ENCODE measurements at places on chromosomes 4 and X.

GRCh38 chr4:52368895-52369294, 290.2 kb downstream of the USP46 start:
- DNase-seq, result no peak

- no peak for DNase-seq
Measured at GRCh38 chr4:180550106-180550505, 1693.1 kb upstream of the TENM3 start.

DNA sequence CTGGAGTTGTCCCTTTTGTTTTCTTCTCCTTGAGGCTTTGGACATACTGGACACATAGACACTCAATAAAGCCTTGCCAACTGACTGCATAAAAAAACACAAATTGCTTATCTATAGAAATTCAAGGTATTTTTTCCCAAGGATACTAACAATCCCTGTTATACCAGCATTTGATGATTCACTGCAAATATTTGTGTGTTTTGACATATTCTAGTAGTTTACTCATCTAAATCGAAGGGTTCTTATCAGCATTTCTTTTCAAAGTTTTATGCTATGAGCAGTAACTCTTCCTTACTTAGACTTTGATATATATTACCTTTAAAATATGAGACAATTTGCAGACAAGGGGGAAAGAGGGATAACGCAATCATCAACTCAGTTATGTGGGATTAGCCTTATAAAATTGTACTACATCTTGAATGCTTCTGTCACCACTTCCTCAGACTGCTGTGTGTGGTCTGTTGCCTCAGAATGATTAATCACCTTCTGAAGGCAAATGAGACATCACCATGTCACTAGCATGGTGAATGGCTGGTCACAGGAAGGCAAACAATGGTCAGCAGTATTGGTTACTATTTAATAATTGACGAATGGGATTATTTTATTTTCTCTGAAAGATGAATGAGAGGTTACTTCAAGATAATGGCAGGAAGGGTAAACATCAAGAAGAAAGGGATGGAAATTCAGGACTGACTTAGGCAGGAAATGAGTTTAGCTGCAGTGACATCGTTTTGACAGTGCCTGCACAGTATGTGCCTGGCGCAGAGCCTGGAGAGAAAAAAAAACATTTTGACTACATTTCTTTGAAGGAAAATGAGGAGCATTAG, 544.3 kb upstream of the CNKSR2 start:
- DNase-seq, result no peak

GRCh38 chrX:130260316-130260715, 8.4 kb downstream of the ZNF280C start:
- no peak for DNase-seq

GRCh38 chrX:5490786-5491563, 737.7 kb downstream of the NLGN4X start:
- no peak for DNase-seq

DNA sequence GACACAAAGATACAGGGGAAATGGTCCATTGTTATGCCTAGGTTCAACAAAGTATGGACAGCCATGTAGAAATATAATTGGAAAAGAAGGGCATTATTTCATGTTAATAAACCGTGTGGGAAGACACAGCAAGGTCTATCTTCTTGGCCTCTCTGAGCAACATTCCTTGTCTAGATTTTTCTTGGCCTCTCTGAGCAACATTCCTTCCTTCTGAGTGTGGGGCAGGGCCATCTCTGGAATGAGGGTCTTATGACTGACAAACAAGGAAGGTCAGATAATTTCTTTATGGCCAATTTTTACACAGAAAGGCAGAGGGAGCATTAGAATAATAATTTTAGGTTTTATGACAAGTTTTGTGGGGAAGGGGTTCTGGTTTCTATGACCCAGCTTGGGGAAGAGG, 24.3 kb upstream of the MAOA start:
- DNase-seq, result no peak

DNA sequence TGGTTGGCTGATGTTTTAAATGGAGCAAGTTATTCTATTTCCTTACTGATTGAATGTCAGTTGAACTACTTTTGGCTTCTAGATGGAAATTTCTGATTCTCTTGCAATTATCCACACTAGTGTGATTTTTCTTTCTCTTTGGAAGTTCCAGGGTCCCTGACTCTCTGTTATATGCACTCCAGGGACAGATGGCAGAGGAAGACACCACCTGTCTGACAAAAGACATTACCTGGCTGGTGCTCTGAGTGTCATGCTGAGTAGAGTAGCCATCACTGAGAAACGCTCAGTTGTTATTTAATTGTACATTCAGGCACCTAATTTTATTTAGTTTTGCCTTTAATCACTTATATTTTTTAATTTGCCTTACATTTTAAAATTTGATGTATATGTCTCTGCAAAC, 105.4 kb upstream of the TLL1 start:
- no peak for DNase-seq

DNA sequence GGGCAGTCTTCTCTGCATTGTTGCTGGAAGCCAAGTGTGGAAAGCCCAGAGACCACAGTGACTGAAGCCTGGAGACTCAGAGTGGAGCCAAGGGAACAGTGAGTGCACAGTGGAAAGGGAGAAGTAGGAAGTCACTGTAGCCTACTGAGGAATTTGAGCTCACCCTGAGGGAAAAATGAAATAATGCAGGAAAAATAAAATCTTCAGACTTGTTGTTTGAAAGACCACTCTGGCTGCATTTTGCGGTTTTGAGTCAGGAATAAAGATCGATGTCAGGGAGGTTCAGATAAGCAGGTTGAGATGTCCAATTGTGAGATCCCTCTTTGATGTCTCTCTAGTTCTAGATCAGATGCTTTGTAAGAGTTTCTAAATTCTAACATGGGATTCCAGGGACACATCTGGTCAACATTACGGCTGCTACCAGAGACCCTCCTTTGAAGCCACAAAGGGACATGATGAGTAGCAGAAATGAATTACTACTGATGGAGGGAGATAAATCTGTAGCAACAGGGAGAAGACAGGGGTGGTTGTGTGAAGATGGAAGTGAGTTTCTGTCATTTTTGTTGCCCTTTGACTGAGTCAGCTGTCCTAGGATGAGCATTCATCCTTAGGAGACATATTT, 8.4 kb downstream of the ADH4 start:
- no peak for DNase-seq

- DNase-seq, result peak; percentile 81
Measured at GRCh38 chr4:8594097-8595038, 1.8 kb downstream of the CPZ start.

DNA sequence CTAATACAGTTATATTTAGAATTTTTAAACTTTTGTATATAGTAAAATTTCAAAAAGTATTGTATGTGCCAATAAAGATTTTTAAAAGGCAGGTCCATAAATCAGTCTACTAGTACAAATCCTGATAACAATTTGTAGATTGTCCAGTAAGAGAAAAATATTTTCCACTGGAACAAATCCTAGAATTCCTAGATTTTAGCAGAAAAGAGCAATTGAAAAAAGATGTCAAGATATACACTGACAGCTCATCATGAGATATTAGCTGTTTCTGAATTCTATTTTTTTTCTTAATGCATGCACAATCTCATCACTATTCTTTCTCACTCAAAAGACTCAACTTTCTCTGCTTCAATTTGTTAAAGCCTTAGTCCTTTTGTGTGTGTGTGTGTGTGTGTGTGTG, 289.2 kb upstream of the MAD2L1 start:
- DNase-seq, result no peak

GRCh38 chr4:110621328-110621812, 1.5 kb downstream of the PITX2 start:
- no peak for DNase-seq

GRCh38 chrX:133685822-133686221, 270.5 kb upstream of the GPC4 start:
- no peak for DNase-seq

- no peak for DNase-seq
Measured at GRCh38 chr4:189050643-189051042, 890.0 kb upstream of the FRG1 start.

DNA sequence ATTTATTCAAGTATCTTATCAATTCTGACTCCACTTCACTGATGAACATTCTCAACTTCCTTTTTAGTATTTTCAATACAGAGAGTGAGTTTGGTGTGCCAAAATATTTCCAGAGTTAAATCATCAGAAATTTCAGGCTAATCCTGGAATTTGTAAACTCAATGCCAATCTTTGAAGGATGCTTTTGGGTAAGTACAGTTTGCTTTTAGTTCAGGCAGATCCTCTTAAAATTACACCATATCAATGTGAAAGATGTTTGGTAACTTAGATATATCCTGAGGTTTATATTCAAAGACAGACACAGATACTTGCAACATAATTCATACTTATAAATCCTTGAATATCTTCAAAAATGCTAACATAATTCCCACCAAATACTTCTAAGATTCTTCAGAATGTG, 76.0 kb upstream of the FAM47B start:
- DNase-seq, result no peak

- DNase-seq, result peak; percentile 8
Measured at GRCh38 chr4:170420255-170420693, 330.5 kb upstream of the AADAT start.

DNA sequence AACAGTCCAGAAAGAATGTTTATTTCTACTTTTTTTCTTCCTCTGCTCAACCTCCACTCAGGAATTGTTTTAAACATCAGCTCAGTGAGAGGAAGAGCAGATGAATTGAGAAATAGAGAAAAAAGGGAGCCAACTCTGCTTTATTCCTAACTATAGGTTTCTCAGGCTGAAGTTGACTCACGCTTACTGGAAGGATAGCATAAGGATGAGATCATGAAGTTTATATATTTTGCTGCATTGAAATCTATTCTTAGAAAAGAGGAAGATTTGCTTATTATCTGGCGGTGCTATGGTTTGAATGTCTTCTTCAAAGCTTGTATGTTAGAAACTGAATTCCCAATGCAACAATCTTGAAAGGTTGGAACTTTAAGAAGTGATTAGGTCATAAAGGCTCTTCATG, 1673.4 kb upstream of the PCDH7 start:
- no peak for DNase-seq

DNA sequence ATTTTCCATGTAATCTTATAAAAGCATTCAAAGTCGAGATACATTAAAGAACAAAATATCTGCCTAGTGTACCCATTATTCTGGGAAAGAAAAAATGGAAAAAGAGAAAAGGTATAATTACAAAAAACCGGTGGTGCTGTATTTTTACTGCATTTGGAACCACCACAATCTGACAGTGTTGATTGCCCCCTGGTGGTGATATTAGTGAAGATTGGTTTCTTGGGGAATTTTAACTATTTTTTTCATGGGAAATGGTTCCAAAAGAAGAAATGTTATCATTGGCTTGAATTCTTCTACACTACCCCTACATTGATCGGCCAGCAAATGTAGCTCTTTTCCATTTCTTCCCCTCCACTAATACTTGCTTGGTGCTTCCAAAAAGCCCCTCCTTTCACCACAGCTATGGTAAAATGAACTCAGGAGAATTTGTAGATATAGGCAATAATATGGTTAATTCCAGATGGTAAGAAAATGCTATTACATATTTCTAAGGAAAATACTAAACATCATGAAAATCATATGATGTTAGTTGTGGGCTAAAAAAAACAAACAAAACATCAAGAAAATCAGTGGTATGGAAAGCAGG, 50.0 kb downstream of the COX18 start:
- DNase-seq, result peak; percentile 30

GRCh38 chr4:156762851-156763250, 208.7 kb downstream of the PDGFC start:
- no peak for DNase-seq

DNA sequence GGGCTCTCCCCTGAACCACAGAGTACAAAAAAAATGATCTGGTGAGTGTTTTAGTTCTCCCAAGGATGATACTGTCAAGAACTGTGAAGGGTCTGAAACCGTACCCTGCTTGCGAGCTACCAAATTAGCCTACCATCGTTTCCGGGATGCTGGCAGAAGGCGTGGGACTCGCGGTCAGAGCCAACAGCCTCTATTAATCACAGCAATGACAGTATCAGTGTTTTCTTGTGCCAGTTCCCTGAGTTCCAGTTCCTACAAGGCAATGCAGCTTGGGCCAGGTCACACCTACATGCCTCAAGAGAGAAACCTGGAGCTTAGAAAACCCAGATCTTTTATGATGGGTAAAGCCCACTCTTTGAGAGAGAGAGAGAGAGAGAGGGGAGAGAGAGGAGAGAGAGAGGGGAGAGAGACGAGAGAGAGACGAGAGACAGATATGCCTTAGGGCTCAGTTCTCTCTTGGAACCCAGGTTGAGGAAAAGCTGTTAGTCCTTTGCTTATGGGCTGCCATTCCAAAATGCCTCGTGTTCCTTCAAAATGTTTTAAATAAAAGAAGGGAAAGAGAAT, 327.8 kb downstream of the ARHGAP10 start:
- DNase-seq, result no peak

DNA sequence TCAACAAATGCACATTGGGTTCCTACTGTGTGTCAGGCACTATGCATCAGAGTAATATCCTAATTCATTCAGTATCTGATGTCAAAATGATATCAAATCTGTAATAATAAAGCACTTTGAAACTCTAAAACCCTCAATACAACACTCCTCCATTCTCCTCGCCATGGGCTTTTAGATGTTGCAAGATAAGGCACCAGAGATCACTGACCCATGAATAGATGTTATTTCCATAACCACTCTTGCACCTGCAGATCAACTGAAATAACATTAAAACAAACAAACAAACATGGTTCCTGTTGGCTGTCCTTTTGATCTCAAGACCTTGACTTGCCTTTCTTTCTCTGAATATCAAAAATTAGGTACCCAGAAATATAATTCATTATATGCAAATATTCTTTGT, 100.2 kb downstream of the MAB21L2 start:
- no peak for DNase-seq

- DNase-seq, result peak; percentile 8
Measured at GRCh38 chrX:86946569-86946968, 571.0 kb upstream of the KLHL4 start.

DNA sequence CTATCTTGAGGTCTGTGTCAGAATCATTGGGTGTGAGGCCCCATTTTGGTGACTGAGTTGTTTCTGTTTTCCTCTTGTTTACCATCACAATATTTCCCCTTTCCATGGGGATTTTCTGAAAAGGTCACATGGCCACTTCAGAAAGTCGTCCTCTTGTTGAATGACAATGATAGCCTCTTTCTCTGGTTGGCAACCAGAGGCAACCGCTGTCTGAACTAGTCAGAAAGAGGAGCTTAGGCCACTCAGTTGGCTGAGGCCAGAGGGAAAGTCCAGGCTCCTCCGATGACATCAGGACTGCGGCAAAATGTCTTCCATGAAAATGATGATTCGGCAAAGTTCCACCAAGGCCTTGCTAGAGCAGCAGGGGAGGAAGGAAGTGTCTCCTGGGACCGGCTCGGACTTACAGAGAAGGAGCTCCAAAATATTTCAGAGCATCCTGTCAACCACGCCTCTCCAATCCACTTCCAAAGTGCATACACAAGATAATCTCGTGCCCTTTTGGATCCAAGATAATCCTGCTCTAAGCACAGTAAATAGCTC, 19.1 kb upstream of the RBM47 start:
- DNase-seq, result no peak

GRCh38 chr4:48491514-48492176, 1.6 kb downstream of the ZAR1 start:
- DNase-seq, result no peak

DNA sequence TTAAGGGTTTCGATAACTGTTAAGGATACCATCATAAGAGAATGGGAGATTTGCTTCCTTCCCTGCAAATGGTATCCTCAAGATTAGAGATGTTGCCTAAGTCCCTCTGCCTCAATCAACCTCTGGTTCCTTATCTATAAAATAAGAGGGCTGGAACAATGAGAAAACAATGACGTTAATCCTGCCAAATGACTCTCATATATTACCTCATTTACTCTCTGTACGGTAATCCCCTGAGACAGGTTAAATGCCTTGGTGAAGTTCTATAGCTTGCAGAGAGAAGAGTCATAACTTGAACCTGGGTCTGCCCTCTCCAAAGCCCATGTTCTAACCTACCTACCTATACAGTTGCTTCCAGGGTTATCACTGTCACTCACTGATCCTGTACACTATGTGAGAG, 100.2 kb upstream of the OTUD4 start:
- no peak for DNase-seq

GRCh38 chrX:29225670-29226069, 638.4 kb downstream of the IL1RAPL1 start:
- no peak for DNase-seq
